Fibroblast of villous mesenchyme (primary cell): ENCODE measurements at places on chromosomes 3 and 15. TPM values are rescaled to one million over a fixed set of nuclear protein-coding genes. Genes with fewer than 3 reads are reported as not detected.

Gene CCR8
- total RNA-seq: not detected in 2 replicates

Gene SLC12A8
- 33.2 and 37.6 TPM in 2 replicates for total RNA-seq

Gene ITIH4
- 0.32 and 1.3 TPM in 2 replicates for total RNA-seq

Gene RETNLB
- not detected in 2 replicates for total RNA-seq

Gene ITIH3
- total RNA-seq: 1.6 and 8.2 TPM in 2 replicates

Gene MOBP
- total RNA-seq: not detected in 2 replicates

Gene CFAP92
- under 0.01 TPM in 1 of 2 replicates, not detected in the other for total RNA-seq

Gene GOLGA6L25
- total RNA-seq: not detected in 2 replicates

Gene LINGO1
- not detected in 2 replicates for total RNA-seq
